Fibroblast of skin of left biceps (primary cell): ENCODE measurements at places on chromosomes 2 and 18.

GRCh38 chr2:148906124-148906523 is 31.1 kb downstream of the KIF5C start:
- DNase-seq: no peak

- DNase-seq: no peak
Observed at GRCh38 chr2:176463546-176463945, 194.3 kb downstream of the MTX2 start.

DNA sequence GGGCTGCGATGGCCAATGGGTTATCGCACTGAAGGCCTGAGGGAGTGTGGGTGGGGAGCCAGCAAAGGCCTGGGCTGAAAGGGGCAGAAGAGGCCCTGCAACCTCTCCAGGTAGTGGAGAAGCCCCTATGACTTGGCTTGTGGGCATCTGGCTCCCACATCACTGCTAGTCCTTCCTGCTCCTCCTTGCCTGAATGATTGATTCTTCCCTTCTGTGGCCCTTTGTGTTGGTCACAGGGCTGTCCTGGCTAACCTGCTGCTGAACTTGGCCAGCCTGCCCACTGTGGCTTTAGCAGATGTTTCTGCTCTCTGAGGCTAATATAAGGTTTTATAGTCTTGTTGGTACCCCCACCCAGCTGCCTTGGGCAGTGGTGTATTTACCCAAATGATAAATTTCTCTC is 136.2 kb upstream of the ALPP start:
- DNase-seq: no peak

DNA sequence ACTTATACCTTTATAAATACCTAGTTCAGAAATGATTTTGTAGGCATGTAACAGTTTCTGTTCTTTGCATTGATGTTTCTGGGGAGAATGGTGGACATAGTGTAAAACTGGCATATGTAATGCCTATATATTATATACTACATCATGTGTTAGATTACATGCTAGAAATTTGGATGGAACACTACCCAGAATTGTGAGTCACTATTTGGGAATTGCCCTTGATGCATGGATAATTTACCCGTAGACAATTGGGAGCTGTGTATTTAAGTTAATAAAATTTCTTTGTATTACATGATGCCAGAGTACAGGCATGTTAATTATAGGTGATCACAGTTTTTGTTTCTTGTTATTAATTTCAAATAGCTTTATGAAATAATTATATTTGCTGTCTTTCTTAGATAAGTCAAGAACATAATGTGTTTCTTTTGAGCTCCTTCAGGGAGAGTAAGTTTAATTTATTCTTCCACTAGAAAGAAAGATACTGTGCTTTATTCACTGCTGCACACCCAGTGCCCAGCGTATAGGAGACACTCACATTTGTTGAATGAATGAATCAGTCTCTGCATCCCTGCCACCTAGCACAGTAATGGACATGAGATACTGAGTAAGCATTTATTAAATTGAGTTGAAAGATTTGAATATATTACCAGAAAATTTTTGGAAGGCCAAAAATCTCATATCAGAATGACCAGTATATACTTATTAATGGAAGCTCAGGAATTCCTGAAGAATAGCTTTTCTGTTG is 16.9 kb downstream of the ACSL3 start:
- no peak for DNase-seq

- DNase-seq: no peak
Observed at GRCh38 chr18:6521803-6522418, 107.2 kb upstream of the L3MBTL4 start.
